ENCODE measurements at places on chromosomes 7 and 10.

DNA sequence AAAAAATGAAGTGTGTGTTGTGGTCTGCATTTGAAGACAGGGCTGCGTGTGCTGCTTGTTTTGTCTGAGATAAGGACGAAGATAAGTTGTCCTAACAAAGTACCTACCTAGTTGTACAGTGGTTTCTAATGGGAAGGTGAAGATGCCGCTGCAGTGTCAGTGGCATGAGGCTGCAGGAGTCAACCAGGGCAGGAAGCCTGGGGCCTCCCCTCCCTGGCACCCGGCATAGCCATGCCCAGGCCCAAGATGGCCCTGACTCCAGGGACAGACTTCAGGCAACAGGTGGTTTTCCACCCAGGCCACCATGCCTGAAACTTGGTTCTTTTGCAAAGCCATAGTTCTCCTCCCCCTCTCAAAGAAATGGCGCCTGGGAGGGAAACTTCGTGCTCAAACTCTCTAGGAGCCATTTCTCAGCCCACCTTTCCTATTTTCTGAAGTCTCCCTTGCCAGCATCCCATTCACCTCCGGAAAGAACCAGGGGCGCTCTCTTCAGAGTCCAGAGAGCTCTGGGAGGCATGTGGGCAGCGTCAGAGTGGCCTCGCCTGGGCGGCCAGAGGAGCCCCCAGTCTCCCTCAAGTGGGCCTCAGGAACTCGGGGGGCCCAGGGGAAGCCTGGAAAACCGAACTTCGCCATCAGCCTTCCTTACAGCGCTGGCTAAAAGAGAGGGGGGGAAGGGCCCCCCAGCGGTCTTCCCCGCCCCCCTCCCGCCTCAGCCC, 2.1 kb upstream of the KAT6B start:
- DNase-seq = no peak

DNA sequence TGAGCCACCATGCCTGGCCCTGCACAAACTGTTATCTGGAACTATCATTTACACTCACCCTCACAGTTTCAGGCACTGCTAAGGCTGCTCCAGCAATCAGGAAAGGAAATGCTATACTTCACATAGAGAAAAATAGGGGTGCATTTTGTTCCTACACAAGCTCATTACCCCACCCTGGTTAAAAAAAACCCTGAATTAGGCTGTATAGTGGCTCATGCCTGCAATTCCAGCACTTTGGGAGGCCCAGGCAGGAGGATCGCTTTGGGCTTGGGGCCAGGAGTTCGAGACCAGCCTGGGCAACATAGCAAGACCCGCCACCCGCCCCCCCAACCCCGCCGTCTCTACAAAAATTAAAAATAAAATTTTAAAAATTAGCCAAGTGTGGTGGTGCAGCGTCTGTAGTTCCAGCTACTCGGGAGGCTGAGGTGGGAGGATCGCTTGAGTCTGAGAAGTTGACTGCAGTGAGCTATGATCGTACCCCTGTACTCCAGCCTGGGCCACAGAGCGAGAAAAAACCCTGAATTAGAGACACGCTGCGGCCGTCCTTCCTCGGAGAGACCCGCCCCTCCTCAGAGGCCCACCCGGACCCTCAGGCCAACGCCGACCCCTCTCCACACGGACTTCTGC, 539 bp downstream of the PTCD1 start:
- DNase-seq = no peak

DNA sequence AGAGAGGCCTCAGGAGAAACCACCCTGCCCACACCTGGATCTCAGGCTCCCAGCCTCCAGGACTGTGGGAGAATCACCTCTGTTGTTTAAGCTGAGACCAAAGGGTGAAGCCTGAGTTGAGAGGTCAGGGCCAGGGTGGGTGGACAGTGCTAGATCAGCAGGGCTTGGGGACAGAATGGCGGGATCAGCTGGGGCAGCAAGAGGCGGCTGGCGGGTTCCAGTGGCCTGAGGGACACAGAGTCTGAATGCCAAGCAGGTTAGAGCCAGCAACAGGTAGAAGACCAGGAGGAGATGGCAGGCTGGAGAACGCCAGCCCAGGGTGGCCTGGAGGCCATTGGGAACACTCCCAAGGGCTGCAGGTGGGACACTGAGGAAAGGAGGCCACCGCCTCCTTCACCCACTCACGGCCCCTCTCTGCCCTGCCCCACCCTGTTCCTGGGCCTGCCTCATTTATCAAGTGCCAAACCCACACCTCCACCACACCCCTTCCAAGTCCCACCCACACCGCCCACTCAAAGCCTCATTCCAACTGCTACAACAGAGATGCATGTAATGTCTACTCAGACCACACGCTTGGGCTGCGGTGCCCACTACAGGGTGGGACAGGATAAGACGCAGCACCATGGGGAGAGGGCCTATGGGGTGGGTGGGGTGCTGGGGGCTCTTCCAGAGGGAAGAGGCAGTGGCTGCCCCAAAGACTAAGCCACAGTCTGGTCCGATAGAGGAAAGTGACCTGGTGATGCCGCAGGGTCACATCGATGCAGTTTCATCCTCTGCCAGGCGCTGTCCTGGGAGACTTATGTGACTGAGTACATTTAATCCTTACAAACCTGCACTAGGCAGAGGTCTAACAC, 173.9 kb downstream of the TNS3 start:
- DNase-seq = no peak

DNA sequence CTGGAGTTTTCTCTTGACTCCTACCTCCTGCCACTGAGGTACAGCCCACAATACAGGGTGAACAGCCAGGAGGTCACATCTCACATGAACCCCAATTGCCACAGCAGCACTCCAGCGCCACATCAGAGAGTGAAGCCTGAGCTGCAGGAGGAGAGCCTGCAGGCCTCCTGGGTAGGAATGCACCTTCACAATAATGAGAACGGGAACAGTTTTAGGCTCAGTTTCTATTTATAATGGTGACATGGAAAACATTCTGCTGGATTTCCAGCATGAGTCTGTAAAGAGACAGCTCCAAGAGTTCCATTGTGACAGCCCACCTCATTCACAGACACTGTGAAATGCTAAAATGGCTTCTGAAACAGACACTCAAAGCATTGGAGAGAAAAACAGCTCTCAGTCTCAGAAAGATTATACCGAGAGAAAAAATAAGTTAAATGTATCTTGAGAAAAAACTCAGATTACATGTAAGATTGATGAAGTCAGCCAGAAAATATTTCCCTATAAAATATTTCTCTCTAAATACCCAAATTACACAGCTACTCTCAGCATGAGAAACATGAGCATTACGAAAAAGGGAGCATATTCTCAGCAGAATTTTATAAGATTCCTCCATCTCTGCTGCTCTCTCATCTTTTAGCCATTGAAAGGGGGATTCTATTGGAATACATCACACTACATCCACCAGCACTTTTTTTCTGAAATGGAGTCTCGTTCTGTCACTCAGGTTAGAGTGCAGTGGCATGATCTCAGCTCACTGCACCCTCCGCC, 11.3 kb downstream of the ZNF680 start:
- DNase-seq = no peak

- DNase-seq = no peak
These were observed 759.9 kb downstream of the LRMDA start for GRCh38 chr10:76191336-76191735.

- no peak for DNase-seq
These were observed 15.7 kb downstream of the ADGRA1 start for GRCh38 chr10:133103311-133103910.

- no peak for DNase-seq
These were observed 255.0 kb downstream of the BICC1 start for GRCh38 chr10:58767652-58768051.

DNA sequence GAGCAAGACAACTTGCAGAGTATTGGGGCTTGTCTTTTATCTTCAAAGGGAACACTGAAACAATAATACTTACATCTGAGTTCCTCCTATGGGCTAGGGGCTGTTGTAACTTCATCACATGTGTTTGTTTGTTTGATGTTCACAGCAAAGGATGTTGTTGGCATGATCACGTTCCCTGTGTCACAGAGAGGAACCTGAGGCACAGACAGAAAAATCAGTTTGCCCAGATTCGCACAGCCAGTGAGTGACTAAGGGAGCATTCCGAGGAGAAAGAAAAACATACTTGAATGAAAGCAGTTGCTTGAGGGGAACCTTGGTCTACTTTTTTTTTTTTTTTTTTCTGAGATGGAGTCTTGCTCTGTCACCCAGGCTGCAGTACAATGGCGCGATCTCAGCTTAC, 87.2 kb upstream of the PFKP start:
- no peak for DNase-seq

DNA sequence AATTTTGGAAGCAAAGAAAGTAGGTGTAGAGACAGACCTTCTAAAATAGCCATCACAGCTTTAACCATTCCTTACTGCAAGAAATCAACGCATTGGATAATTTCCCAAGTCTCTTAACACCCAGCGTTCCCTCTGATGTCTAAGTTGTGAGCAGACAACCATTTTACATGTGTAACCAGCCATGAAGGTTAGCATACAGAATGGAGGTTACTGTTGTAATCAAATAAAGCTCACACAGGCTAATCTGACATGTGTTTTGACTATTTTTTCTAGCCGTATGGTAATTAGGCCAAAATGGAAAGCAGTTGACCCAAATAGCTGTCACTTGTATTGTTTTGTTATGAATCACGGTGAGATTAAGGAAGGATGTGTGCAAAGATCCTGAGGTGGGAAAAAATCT, 336.4 kb downstream of the RNLS start:
- DNase-seq = no peak

DNA sequence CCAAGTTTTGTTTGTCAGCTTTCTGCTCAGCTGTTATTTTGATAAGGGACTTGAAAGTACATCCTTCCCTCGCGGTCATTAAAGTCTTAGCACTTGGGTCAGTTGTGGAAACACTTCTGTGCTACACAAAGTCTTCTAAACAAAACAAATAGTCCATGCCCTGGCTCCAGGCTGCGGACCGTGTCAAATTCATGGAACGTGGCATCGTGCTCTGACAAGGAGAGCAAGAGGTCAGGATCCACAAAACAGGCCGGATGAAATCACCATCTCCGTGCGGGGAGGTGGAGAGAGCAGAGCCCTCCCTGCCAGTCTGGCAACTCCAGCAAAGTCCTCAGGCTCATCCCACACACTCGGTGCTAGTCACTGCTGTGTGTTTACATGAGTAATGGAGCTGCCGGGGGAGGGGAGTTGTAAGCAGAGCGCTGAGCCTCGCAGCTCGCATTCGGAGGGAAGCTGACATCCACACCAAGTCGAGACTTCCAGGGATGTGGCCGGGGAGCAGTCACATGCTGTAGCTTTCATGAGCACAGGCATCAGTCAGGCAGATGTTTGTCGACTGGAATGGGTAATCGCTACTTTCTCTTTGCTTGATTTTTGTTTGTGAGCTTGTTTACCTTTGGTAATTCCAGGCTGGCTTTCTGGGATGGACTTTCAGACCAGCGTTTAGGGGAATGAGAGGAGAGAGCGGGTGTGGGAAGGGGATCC, 147.6 kb downstream of the ARID5B start:
- peak; percentile 97 for DNase-seq

DNA sequence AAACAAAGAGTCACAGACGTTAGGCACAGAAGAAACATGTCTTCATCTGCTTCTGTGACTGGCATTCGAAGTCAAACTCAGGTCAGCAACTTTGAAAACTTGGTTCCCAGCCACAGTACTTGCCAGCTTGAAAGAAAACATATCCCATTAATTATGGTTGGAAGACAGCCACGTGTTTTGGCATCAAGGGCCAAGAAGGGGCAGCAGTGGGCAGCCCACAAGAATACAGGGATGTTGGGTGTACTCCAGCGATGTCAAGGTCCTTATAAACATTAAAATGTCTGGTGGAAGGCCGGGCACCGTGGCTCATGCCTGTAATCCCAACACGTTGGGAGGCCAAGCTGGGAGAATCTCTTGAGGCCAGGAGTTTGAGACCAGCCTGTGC, 29.5 kb downstream of the JCAD start:
- DNase-seq = no peak

DNA sequence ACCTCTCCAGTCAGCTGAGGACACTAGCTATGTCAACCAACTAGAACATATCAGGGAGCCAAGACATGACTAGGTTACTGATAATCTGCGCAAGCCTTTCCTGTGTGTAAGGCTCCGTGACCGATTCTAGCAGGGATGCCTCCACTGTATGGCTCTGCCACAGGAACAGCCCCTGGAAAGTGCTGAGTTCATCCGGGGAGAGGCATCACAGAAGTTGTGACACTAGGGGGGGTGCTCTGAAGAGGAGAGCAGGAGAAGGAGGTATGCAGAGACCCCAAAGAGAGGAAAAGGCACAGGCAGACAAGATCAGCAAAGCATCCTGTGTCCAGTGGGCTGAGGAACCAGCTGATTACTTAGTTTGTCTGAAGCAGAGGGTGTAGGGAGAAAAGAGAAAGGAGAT, 13.5 kb downstream of the UPP1 start:
- no peak for DNase-seq

- no peak for DNase-seq
These were observed 486.7 kb upstream of the LRRN3 start for GRCh38 chr7:110604206-110604605.

- DNase-seq = no peak
These were observed 34.4 kb upstream of the ARHGAP12 start for GRCh38 chr10:31962826-31963588.
